ENCODE measurements at places on chromosomes 11 and 22.
A peak's percentile ranks its signal among the peaks of the same experiment; 100 is the strongest.

DNA sequence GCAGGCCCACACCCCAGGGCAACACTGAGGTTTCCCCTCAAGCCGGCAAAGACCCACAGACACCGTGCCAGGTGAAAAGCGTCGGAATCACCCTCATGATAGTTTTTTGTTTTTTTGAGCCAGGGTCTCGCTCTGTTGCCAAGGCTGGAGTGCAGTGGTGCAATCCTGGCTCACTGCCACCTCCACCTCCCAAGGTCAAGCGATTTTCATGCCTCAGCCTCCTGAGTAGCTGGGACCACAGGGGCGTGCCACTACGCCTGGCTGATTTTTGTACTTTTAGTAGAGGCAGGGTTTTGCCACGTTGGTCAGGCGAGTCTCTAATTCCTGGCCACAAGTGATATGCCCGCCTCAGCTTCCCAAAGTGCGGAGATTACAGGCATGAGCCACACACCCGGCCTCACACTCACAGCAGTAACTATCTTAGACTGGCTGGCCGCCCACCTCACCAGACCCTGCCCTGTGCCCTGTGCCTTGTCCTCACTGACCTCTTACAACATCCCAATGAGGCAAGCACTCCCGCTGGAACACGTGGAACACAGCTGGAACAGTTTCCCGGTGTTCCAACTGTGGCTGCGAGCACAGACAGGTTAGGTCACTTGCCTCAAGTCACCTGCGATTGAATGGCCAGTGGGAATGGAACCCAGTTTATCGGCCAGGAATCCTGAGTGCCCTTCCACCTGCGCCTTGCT is 21.1 kb downstream of the LRRC10B start:
- DNase-seq: no peak

GRCh38 chr11:44561275-44561805 is 4.1 kb upstream of the CD82 start:
- DNase-seq: peak; percentile 59

DNA sequence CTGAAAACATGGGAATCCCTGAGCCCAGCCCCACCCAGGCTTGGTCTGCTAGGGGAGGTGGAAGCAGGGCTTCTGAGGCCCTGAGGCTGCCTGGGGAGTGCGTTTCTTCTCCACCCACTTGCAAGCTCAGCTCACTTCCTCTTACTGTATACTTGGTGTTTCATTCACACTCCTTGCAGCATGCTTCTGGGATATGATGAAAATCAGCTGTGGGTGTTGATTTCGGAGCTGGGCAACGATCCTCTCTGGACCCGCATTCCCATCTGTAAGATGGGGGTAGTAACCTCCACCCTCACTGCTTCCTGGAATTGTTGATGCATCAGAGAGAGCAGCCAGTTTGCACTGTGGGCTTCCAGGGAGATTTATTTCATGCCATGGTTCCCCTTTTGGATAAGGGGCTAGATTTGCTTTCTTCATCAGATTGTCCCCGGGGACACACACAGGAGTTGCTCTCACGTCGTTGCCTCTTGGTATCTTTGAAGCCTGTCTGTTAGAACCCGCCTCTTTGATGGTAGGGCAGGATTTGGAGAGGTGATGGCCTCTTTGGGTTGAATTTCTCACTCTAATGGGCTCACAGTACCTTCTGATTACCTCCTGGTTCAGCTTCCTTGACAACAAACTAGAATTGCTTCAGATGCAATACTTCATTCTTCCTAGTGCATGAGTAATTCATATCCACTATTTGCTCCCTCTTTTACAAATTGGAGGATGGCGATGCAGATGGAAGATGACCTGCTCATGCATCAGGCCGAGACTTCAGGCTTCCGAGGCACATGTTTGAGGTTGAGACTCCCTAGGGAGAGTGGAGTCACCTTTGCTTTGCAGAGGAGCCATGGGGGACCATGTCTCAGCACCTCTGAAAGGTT is 40.4 kb downstream of the BCR start:
- peak; percentile 67 for DNase-seq

GRCh38 chr11:20161923-20162744 is 1.9 kb upstream of the DBX1 start:
- no peak for DNase-seq

GRCh38 chr22:27108425-27109114 is 451.2 kb downstream of the MIAT start:
- no peak for DNase-seq

DNA sequence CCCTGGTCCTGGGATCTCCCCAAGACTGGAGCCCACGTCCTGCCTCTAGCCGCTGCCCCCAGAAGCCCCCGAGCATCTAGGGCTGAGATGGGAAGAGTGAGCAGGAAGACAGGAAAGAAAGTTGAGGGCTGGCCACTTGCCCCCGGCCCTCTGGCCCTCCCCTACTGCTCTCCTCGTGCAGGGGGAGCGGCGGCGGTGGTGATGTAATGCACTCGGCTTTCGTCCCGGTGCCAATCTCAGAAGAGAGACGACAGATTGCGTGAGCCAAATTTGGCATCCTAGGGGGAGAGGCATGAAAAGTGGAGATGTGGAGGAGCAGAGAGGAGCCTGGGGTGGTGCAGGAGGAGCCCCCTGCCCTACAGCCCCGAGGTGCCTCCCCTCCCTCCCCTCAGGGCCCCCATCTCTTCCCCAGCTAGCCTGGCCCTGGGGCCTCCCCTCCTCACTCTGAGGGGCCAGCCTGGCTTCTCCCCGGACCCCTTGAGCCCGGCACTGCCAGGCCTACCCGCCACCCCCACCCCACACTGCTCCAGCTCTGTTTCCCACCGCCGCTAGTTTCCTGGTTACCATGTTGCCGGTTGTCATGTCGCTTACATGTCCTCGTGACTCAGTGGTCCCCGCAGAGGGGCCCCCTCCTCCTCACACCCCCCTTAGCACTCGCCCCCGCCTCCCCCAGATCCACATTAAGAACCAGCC is 2.5 kb downstream of the KCNJ4 start:
- DNase-seq: no peak

DNA sequence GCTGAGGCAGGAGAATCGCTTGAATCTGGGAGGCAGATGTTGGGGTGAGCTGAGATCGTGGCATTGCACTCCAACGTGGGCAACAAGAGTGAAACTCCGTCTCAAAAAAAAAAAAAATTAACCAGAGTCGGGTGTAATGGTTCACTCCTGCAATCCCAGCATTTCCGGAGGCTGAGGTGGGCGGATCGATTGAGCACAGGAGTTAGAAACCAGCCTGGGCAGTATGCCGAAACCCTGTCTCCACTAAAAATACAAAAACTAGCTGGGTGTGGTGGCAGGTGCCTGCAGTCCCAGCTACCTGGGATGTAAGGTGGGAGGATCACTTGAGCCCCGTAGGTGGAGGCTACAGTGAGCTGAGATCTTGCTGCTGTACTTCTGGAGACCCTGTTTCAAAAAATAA is 1.5 kb downstream of the RANGAP1 start:
- no peak for DNase-seq

GRCh38 chr11:126723665-126724045 is 276.9 kb downstream of the KIRREL3 start:
- DNase-seq: no peak

DNA sequence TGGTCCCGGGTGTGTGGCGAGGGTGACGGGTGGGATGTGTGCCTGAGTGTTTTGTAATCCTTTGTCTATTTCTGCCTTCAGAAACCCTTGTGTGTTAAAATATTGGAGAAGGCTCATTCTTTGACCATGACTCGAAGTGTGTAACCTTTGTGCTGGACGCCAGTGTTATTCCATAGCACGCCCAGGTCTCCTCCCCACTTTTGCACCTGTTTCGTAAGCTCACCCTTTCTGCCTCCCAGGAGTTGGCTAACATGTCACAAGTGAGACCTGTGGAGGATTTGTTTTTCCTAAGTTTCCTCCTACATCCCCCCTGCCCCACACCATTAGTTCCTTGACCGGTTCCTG is 382 bp downstream of the C11orf54 start:
- DNase-seq: no peak

DNA sequence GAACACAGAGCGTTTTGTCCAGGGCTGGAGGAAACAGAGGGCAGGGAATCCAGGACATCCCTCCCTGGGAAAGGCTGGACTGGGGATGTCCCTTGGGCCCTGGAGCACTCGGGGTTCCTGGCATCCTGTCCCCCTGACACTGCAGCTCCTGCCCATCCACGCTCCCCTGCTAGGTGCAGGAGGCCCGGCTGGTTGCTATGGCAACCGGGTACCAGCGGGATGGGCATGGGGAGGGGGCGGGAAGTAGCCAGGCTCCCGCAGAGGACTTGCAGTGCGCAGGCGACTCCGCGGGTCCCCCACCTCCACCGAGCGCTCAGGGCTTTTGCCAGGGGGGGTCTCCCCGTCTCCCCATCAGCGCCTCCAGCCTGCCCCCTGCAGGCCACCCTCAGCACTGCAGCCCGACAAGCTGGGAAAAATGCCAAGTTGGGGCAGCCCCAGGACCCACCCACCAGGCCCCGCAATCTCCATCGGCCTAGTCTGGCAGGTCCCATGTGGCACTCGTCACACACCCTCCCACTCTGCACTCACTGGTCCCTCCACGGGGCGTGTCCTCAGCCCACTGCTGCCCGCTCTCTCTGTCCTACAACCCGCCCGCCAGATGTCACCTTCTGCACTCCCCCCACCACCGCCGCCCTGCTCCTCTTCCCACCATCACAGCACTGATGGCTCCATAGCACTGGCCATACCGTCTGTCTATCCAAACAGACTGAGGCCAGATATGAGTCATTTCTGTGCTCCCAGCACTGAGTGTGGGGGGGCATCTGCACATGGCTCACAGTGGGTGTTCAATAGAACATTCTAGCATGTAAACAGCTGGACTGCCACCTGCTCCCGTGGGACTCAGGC is 31.5 kb downstream of the KIAA0930 start:
- peak; percentile 55 for DNase-seq
